NCI-H2081 (cell line): ENCODE measurements at places on chromosomes 7 and 10.

- no peak for DNase-seq
Observed at GRCh38 chr10:26937371-26937770, 76.6 kb upstream of the ABI1 start.

DNA sequence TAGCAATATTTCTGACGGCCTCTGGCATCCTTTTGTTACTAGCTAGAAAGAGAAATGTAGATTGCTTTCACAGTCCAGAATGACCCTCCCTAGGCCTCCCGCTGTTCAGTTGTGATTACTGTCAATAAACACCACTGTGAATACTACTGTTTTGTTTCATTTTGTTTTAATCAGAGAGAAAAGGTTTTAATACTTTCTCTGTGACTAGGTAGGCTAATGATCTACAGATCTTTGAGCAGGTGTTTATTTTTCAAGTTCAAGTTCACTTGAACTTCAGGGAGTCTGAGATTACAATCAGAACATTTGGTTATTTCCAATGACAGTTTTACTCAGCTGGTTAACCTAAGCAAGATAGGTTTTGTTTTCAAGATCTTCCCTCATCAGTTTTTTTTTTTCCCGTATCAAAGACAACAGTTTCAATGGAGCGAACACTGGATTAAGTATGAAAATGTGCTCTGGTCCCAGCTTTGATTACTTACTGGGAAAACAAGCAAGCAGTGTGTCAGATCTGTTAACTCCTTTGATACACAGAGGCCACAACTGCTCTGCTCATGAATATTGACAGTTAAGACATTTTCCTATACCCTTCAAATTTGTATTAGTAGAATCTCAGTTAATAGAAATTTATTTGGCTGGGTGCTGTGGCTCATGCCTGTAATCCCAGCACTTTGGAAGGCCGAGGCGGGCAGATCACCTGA lies 34.8 kb downstream of the VKORC1L1 start:
- DNase-seq, result no peak

DNA sequence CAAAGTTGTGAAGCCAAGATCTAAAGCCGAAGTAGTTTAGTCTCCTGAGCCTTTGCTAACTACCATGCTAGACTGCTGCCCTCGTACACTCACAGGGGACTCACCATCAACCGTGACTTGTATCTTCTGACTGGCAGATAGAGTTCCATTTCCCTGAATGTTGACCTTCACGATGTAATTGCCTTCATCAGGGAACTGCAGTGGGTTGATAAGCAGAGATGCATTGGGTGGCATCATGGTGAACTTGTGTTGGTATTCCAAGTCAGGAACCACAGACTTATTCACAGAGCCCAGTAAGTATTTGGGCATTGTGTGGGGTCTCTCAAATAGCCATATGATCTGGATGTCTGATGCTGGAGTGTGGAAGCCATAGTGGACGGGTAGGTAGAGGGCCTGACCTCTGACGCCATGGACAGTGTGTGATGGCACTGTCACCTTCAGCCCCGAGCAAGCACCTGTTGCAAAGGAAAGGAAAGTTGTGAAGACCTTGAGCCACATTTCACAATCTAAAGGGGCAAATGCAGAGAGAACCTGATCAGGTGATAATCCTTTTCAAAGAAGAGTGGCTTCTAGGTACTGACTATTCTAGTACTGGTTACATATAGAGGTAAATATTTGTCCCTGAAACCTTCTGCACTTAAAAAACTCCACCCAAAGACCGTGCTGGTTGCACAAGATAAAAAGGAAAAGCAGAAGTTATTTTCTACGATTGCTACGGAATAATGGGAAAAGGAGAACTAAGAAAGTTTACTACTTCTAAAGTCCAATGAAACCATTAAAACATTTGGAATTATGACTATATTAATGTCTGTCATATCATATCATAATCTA lies 7.1 kb downstream of the HEPACAM2 start:
- no peak for DNase-seq

DNA sequence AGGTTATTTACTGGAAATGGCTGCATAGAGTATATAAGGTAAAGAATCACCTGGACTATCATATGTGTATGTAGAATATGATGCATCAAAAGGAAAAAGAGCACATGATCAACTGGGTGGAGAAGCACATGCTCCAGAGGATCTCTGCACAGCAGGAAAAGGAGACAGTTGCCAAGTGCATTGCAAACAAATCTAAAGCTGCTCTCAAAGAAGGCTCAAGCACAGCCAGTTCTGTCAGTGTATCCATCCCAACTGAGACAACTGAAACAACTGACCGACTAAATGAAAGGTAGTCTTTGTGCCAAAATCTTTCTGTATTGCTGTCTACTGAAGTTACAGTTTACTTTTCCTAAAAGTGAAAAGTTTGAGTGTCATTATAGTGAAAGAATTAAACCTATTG lies 83.2 kb upstream of the SGCE start:
- DNase-seq, result no peak

GRCh38 chr7:3259711-3260400 lies 41.2 kb upstream of the SDK1 start:
- no peak for DNase-seq

DNA sequence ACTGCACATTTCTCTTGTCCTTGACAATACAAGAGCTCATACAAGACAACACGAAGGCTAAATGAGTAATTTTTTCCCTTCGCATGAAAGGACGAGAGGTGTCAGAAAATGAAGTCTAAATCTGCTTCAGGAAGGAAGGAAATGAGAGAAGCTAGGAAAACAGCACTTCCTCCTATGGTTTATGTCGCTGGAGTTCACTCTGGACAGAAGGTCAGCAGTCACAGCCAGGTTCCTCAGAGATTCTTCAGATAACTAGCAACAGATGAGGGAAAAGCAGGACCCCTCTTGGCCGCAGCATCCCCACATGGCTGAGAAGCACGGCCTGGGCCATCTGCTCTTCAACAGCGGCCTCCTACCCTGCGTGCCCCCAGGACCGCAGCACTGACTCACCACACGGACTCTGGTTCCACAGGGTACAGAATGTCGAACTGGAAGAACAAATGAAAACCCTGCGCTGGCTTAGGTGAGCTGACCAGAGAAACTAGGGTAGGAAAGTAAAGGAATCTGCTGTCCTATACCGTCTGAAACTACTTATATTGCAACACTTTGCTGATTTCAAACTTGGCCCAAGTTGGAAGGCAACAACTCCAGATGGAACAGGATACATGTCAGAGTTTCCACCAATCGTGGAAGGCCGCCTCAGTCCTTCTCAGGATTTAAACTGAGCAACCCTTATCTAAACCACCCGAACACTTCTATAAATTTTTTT lies 26.3 kb downstream of the DNMBP start:
- no peak for DNase-seq

DNA sequence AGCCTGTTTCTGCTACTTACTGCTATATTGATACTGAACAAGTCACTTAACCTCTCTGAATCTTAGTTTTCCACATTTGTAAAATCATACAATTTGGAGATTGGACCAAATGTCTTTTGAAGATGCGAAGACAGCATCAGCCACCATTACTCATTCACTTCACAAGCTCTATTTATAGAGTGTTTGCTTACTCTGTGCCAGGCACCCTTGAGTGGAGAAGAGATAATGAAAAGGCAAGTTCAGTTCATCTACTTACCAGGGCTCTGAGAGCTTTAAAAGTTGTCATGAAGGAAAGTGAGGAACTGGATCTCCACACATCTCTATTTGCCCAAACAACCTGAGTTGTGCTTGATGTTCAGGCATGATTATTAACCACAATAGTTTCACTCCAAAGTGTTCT lies 277.5 kb downstream of the CSTF2T start:
- no peak for DNase-seq

DNA sequence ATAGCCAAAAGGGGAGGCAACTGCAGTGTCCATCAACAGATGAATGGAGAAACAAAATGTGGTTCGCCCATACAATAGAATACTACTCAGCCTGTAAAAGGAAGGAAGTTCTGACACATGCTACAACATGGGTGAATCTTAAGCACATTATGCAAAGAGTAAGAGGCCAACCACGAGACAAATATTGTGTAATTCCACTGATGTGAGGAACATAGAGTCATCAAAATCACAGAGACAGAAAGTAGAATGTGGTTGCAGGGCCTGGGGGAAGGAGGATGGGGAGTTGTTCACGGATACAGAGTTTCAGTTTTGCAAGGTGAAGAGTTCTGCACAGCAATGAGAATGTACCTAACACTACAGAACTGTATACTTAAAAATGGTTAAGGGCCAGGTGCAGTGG lies 13.7 kb upstream of the C10orf71 start:
- DNase-seq, result no peak

- DNase-seq, result no peak
Observed at GRCh38 chr10:15121707-15122106, 24.6 kb downstream of the RPP38 start.

- no peak for DNase-seq
Observed at GRCh38 chr7:108589199-108589598, 19.5 kb downstream of the DNAJB9 start.

GRCh38 chr7:55477781-55478374 lies 94.4 kb downstream of the VOPP1 start:
- DNase-seq, result no peak

GRCh38 chr10:6601246-6601805 lies 21.2 kb upstream of the PRKCQ start:
- no peak for DNase-seq

DNA sequence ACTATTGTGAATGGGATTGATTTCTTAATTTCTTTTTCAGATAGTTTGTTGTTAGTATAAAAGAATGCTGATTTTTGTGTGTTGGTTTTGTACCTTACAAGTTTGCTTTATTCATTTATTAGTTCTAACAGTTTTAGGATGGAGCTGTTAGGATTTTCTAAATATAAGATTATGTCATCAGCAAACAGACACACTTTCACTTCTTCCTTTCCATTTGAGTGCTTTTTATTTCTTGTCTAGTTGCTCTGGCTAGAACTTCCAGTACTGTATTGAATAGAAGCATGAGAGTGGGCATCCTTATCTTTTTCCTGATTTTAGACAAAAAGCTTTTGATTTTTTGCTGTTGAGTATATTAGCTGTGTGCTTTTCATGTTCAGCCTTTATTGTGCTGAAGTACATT lies 81.5 kb downstream of the DNAH11 start:
- no peak for DNase-seq

DNA sequence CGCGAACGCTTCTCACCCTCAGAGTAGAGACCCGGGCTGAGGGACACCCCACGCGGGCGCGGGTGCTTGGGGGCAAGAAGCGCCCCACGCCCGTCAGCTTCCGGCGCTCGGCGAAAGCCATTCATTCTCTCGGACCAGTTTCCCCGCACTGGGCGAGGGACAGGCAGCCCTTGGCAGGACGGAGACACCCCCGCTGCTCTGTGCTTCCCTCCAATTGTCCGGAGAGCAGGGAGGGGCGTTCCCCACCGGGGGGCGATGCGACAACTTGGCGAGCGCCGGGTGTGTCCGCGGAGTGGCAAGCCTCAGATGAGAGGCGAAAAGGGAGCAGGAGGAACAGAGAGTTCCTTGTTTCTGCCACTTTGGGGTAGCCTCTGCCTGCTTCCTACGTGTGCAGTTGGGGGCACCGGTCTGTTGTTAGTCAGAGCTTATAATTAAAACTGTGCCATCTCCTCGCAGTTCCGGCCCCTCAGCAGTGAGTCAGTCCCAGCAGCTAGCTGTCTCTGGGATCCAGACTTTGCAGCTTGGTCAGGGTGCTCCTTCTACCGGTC lies 1.7 kb downstream of the GPR158 start:
- DNase-seq, result peak; percentile 52

DNA sequence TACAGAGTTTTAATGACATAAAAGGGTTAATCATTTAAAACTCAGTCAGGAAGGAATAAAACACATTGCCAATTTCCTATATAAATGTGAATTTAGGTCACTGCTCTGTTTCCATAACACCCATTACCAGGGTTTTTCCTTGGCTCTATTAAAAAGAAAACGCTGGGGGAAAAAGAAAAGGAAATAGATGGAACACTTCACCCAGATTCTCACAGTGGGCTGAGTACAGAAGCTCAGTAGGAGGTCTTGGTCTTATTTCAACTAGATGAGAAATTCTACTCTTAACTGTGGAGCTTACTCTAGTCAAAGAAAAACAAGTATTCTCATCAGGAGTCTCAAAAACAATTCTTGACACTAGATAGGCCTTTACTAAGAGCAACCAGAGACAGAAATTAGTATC lies 36.5 kb downstream of the GLUD1 start:
- DNase-seq, result no peak

DNA sequence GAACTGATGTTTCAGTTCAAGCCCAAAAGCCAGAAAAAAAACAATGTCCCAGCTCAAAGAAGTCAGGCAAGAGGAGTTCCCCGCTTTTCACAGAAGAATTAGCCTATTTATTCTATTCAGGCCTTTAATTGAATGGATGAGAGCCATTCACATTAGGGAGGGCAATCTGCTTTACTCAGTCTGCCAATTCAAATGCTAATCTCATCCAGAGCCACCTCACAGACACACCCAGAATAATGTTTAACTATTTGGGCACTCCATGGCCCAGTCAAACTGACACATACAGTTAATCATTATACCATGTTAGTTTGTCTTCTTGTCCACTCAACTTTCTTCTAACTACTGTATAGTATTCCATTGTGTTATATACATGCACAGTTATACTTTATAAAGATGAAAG lies 2.6 kb upstream of the NPSR1 start:
- DNase-seq, result no peak

- peak; percentile 14 for DNase-seq
Observed at GRCh38 chr7:80277434-80278427, 143.1 kb downstream of the GNAI1 start.

GRCh38 chr10:11993834-11994468 lies 48.7 kb downstream of the UPF2 start:
- DNase-seq, result no peak

DNA sequence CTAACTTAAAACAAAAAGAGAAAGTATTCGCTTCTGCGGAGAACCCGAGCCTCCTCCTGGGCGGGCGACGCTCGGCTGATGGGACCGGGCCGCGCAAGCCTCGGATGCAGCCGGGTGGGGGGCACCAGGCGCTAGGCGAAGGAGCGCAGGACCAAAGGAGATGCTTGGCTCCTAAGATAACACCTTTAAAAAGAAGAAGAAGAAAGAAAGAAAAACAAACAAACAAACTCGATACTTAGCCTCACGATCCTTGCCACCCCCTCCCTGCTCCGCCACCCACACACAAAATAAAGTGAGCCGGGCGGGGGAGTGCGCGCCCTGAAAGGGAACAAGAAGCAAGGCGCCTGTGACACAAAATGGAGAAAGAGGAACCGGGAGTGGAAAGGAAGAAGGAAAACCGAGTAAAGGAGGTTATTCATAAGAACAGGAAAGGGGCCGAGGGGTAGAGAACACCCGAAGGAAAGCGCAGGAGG lies 34.0 kb upstream of the EBLN1 start:
- no peak for DNase-seq

DNA sequence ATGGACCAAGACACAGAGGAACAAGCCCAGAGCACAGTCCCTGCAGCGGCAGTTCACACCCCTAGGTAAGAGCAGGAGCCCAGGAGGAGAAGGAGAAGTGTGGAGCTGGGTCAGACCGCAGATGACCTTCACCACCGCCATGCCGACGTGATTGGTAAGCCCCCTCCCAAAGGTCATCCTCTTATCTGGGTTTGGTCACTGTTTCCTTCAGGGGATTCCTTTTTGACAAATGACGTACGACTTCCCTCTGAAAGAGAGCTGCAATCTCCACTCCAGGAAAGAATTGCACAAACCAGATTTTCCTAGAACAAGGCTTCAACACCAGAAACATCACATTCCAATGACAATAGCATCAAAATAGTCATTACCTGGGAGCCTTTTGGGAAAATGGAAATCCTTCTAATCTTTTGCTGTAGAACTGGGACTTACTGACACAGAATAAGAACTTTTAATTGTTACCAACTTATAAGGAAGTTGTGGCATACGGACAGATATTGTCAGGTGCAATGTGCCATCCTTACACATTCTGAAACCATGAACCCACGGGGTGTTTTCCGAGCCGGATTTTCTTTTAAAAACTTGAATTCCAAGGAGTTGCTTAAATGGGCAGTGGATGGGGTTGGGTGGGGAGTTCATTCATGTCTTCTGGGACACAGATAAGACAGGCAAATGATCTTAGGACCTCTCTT lies 20.8 kb upstream of the ADAM12 start:
- no peak for DNase-seq
